ENCODE measurements at places on chromosomes 6 and 20. TPM values are rescaled to one million over a fixed set of nuclear protein-coding genes. Genes with fewer than 3 reads are reported as not detected.
A peak's percentile ranks its signal among the peaks of the same experiment; 100 is the strongest.

GRCh38 chr6:106825156-106825555, 149.4 kb downstream of the CD24 start:
- no peak for DNase-seq

DNA sequence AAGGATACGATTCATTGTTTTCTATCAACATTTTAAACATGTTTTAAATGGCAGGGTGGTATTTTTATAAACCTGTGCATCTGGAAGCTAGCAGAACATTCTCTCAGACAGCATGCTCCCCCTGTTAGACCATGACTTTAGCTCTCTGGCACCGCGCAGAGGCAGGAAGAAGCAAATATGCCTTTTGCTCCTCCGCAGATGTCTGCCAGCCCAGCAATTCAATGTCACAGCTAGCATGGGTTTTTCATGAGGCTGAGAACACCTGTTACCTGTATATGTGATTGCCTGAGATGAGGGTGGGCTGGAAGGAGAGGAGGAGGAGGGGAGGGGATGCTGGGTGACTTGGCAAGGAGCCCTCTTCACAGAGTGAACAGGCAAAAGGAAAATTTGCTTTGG, 6.7 kb downstream of the MTCH1 start:
- DNase-seq: peak; percentile 63

- DNase-seq: no peak
Measured at GRCh38 chr20:58065508-58066361, 162.7 kb downstream of the ANKRD60 start.

NHLRC1 gene
- 1.3 TPM for polyA plus RNA-seq

- no peak for DNase-seq
Measured at GRCh38 chr6:40535110-40535818, 51.9 kb downstream of the LRFN2 start.

GRCh38 chr20:47265984-47266383, 90.5 kb downstream of the ZMYND8 start:
- no peak for DNase-seq

- DNase-seq: no peak
Measured at GRCh38 chr6:78700991-78701390, 166.4 kb upstream of the IRAK1BP1 start.

DNA sequence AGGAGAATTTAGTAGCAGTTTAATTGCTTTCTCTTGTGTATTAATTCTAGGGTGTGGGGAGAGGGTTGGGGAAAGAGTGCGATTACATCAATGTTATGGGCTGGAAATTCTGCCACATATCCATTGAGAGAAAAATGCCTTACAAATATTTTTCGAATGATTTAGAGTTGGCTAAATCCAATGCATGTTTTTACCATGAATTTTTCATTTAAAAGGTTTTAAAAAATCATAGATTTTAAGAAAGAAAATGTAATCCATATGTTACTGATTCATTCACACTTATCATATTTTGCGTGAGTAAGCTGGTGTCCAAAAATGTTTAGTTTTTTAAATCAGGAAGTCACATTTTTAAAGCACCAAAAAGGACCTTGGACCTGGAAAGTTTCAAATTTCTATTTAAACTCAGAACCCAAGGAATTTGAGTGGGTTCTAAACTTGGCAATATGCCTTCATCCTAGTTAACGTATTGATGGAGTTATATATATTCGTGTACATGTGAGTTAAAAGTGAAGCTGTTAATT, 627.4 kb upstream of the CITED2 start:
- no peak for DNase-seq

CTNNBL1 gene
- polyA plus RNA-seq: 76.2 TPM

- peak; percentile 74 for DNase-seq
Measured at GRCh38 chr20:49685809-49686208, 27.9 kb downstream of the B4GALT5 start.

GRCh38 chr20:31770243-31770642, 31.2 kb downstream of the TPX2 start:
- no peak for DNase-seq

DNA sequence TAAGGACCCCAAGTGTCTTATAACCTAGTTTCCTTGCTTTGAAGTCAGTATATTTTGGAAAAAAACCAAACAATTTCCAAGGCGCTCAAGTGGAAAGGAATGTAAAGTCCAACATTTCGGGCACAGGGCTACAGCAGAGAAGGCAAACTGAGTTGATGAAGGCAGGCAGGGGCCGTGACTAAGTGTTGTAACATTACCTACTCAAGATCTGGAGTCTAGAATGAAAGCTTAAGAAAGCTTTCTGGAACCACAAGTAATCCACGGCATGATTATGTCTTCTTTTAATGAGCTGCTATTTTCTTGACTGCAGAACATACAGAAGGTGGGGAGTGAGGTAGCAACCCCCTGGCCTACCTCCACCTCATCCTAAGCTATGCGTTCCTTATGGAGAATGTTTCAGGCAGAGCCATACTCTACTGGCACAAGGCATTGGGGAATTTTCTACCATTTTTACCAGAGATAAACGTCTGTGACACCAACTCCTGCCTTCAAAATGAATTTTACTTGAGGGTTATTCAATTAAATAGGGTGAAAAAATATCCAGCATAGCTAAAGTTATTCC, 4.3 kb downstream of the PPP1R10 start:
- no peak for DNase-seq

DNA sequence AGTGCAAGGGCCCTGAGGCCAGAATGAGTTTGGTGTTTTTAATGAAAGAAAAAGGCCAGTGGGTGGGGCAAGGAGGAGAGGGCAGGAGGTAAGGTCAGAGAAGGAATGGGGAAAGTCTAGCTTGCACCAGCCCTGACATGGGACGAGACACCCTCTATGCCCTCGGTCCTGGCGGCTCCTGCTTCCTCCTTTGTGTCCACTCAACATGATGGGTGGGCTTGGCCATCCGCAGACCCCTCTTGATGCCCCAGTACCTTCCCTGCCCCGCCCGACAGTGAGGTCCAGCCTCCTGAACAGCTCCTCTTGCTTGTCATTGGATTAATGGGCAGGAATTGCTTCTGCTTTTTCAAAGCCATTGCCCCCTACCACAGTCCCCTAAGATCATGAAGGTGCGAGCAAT, 33.6 kb upstream of the ANGPT4 start:
- DNase-seq: no peak

F13A1 gene
- polyA plus RNA-seq: 1.3 TPM

- DNase-seq: peak; percentile 17
Measured at GRCh38 chr6:169950558-169950957, 199.1 kb downstream of the ERMARD start.

- no peak for DNase-seq
Measured at GRCh38 chr20:63891061-63892002, 3.6 kb upstream of the DNAJC5 start.

- DNase-seq: peak; percentile 92
Measured at GRCh38 chr20:50192364-50193198, 2.0 kb downstream of the CEBPB start.

- DNase-seq: no peak
Measured at GRCh38 chr6:41684311-41685180, 46.3 kb downstream of the MDFI start.

DNA sequence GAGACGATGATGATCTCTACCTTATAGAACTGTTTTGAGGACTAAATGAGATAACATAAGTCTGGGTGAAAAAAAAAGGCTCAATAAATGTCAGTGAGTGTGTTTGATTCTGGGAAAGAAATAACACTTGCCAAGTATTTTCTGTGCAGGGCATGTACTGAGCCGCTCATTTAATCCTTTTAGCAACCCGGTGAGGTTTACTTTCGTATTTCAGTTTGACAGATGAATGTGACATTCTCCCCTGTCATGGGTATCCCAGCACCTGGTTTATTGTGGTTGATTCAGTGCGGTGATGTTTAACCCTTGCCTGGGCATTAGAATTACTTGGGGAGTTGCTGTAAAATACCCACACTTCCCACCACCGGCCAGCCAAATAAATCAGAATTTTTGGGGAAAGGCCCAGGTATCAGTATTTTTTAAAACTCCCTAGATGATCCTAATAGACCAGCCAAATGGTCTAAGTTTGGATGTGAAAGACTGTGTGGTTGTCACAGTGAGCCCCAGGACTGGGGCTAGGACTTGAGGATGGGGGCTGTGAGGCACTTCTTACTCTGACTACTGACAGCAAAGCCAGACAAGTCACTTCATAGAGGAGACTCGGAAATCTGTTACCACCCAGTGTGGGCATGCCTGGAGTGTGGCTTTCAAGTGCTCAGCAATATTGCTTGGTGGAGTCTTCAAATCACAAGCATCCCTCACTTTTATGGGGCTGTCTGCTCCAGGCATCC, 100.2 kb upstream of the KCNG1 start:
- no peak for DNase-seq

DNA sequence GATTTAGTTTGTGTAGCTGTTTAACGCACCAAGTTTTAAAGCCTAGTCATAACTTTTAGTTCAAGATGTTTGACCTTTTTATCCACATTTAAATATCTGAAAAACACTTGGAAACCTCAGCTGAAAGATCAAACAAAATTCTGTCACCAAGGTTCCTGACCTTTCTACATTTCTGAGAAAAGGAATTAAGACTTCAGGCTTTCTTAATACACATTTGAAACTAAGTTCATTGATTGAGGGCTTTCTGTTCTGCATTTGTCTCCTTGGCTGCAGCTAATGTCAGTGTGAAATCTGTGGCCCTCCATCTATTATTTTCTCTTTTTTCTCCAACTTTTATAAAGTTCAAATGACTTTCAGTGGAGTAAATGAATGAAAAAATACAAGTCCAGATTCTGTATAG, 22.7 kb upstream of the FBXL4 start:
- no peak for DNase-seq

GRCh38 chr6:121839896-121840295, 404.4 kb downstream of the GJA1 start:
- no peak for DNase-seq

- no peak for DNase-seq
Measured at GRCh38 chr6:53627391-53628218, 38.0 kb downstream of the KLHL31 start.

ASIP gene
- polyA plus RNA-seq: 0.67 TPM

BFSP1 gene
- polyA plus RNA-seq: 4.9 TPM

All from cardiac muscle cell (in vitro differentiated cells and primary cell).